ENCODE measurements at places on chromosomes 4 and X. TPM values are rescaled to one million over a fixed set of nuclear protein-coding genes. Genes with fewer than 3 reads are reported as not detected.
A peak's percentile ranks its signal among the peaks of the same experiment; 100 is the strongest.

DNA sequence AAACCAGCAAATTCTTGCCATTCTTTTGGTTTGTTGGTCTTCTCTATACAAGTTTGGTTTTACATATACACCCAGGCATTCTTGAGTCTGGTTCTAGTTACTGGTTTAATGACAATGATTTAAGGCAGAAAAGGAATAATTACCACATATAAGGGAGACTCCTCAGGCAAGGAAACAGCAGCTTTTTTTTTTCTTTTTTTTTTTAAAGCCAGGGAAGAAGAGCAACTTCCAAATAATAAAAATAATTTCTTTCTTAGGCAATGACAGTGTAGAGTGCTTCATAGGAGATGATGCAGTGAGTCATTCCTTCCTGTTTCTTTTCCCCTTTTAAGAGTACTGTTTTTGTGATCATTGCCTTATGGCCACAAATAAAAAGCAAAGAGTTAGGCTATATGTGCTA lies 289.7 kb downstream of the DKK2 start:
- DNase-seq = no peak

DNA sequence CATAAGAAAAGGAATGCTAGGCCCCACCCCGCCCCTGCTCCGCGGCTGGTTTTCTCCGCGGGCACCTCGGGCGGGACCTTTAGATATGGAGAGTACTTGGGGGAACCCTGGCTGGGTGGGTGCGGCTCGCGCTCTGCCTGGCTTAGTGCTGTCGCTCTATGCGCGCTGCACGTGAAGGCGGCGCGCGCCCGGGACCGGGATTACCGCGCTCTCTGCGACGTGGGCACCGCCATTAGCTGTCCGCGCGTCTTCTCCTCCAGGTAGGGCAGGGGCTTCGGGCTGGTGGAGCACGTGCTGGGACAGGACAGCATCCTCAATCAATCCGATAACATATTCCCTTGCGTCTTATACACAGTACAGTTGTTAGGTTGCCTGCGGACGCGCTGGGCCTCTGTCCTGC lies 56.0 kb downstream of the MAGEB10 start:
- DNase-seq = no peak

GRCh38 chrX:15653961-15654360 lies 10.6 kb downstream of the CLTRN start:
- no peak for DNase-seq

- DNase-seq = no peak
Measured at GRCh38 chr4:104519588-104519987, 24.9 kb upstream of the CXXC4 start.

- no peak for DNase-seq
Measured at GRCh38 chr4:75007891-75008290, 75.0 kb downstream of the PARM1 start.

GRCh38 chr4:165326831-165327210 lies 648 bp upstream of the MSMO1 start:
- peak; percentile 34 for DNase-seq

CBR4 gene
- 12.7 TPM for total RNA-seq

DCX gene
- not detected for total RNA-seq

KLHL4 gene
- 0.08 TPM for total RNA-seq

All from activated CD4-positive, alpha-beta memory T cell treated with anti-CD3 and anti-CD28 coated beads, Interleukin-2, amount 10 ng/mL, durations not matched to agents 7 days and 5 days (primary cell).